ENCODE measurements at places on chromosomes 1 and 21.

DNA sequence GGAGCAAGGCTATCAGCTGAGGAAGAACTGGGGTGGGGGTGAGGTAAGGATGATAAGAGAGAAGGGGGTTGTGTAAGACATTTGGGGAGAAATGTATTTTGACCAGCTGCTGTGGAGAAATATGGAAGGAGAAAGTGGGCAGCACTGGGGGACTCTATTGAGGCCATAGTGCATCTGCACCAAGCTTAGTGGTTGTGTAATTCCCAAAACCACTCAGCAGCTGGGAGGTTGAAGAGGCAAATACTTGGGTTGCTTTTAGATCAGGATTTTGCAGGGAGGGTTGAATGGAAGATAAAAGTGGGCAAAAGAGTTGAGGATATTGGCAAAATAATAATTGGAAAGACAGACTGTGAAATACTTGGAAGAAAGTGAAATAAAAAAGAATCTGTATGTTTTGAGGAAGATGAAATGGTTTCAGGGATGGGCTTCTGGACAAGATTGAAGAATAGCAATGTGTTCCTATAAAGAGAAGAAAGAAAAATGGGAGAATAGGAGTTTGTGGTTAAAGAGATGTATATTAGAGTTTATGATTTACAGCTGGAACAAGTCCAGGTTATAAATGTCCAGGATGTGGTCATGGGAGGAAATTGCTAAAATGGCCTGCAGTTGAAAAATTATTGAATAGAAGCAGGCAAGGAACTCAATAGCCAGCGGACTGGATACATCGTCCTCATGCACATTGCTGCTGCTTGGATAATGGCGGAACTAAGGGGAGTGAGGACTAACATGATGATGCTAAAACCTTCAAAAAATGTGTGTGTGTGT is 162.7 kb downstream of the DNM3 start:
- no peak for DNase-seq

DNA sequence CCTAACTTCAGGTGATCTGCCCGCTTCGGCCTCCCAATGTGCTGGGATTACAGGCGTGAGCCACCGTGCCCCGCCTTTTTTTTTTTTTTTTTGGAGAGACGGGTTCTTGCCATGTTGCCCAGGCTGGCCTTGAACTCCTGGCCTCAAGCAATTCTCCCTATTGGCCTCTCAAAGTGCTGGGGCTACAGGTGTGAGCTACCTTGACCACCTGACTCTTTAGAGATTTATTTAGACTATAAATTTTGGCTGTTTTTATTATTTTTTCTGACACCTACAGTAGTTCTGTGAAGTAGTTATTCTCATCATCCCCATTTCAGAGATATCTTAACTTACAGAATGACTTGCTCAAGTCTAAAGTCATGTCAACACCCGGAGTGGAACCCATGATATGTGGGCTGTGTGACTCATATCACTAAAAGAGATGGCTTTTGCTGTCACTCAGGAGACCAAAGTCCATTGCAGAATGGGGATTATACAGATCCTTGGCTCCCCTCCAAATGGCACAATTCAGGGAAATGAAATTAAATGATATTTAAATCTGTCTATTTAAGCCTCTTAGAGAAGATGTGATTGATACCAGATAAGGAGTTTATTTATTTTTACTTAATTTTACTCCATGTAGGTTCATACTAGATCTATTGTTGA is 93.2 kb downstream of the CTH start:
- no peak for DNase-seq

GRCh38 chr1:55045430-55045829 is 6.1 kb downstream of the PCSK9 start:
- DNase-seq, result no peak

- no peak for DNase-seq
These were observed 3.9 kb downstream of the C1orf198 start for GRCh38 chr1:230864441-230864840.

GRCh38 chr1:165539908-165540307 is 3.9 kb upstream of the LRRC52 start:
- DNase-seq, result no peak

Measured in stimulated activated naive CD4-positive, alpha-beta T cell treated with Interleukin-2 at 50 U/mL for 16 hours (primary cell).